Activated CD4-positive, alpha-beta T cell treated with anti-CD3 and anti-CD28 coated beads, Interleukin-2, amount 50 U/mL, for 48 hours (primary cell): ENCODE measurements at places on chromosomes 5 and 9.

DNA sequence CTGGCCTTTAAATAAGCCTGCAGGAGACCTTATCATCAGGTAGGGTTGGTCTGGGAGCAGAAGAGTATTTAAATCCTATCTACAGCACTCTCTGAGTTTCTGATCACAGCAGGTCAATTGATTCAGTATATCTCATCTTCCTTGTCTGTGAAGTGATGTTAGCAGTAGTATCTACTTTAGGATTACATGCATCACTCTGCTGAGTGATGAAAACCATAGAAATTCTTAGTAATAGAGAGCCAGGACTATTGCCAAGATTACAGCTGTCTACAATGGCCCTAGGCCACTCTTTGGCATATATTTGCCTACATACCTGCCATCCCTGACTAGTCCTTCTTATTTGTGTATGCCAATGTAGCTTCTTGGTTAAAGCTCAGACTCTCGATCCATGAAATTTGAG lies 183.8 kb downstream of the ASTN2 start:
- DNase-seq = no peak

GRCh38 chr9:113631137-113631765 lies 167.7 kb downstream of the RGS3 start:
- DNase-seq = no peak

DNA sequence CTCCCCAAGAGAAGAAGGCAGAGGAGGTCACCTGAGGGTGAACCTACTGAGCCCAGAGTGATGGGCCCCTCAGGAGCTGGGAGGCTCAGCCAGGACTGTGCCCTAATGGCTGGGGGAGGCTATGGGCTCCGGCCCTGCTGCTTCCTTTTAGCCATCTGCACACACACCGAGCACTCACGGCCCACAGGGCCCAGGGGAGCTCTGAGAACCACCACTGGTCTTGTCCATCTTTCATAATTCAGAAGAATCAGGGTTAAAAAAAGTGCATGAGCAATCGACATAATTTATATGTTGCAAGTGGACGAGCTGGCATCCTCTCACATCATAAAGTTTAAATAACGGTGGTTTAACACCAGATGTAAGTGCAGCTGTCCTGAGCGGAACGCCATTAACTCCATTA lies 162.1 kb downstream of the FSTL4 start:
- no peak for DNase-seq

- DNase-seq = no peak
These were observed 42.3 kb upstream of the ZSWIM6 start for GRCh38 chr5:61289669-61290306.

DNA sequence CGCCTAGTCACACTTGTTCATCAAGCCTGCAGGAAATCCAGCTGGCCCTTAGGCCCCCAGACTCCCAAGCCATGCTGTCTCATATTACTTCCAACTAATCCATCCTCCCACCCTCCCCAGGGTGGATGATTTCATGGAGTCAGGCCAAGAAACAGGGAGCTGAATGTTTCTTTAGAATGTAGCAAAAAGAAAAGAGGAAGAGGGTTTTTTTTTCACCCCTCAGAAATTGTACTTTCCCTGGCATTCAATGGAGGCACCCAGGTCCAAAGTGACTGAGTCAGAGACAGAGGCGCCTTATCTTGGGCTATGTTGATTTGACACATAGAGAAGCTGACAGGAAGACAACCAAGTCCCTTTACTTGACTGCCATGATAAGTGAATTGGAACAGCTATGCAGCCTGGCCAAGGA lies 260.2 kb upstream of the NR4A3 start:
- no peak for DNase-seq

DNA sequence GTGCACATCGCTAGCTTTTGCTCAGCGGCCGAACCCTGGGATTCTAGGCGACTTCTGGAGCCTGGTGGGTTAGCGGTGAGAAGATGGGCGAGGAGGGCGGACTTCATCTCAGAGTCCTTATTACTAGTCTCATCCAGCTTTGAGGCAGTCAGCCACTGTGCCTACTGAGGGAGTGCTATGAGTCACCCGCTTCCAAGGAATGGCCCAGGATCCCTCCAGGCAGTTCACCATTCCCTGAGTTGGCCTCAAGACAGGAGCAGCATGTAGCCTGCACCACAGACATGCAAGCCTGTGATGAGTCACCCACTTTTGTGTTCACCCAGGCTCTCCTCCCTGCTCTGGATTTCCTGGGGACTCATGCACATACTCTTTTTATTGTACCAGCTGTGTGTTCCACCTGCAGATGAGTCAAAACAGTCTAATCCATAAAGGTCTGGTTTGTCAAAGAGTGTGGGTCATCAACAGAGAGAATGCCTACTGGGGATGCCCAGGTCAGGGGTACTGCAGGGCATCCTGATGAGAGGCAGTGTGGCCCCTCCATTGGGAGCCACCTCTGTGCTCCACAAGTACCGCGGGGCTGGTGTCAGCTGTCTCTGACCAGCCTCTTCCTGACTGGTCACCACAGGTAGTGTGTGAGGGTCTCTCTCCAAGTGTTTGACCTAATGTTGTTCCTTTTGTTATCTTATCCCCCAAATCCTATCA lies 20.2 kb downstream of the SLC22A5 start:
- peak; percentile 29 for DNase-seq

- DNase-seq = no peak
These were observed 101.8 kb downstream of the TLE4 start for GRCh38 chr9:79673614-79674013.
